ENCODE measurements at places on chromosomes 7 and 10. TPM values are rescaled to one million over a fixed set of nuclear protein-coding genes. Genes with fewer than 3 reads are reported as not detected.

TAS2R4 gene
- polyA plus RNA-seq, result 0.26 TPM

GRCh38 chr7:155477476-155477875 is 19.5 kb downstream of the EN2 start:
- no peak for DNase-seq

GRCh38 chr10:114879093-114879492 is 57.5 kb downstream of the FHIP2A start:
- DNase-seq, result no peak

DNA sequence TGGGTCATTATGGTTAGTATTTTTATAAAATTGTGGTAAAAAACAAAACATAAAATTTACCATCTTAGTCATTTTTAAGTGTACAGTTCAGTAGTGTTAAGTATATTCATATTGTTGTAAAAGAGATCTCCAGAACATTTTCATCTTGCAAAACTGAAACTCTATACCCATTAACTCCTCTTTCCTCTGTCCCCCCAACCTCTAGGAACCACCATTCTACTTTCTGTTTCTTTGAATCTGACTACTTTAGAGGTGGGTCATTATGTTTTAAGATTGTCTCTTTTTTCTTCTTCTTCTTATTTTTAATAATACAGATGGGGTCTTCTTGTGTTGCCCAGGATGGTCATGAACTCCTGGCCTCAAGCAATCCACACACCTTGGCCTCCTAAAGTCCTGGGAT is 84.1 kb downstream of the DOCK4 start:
- DNase-seq, result no peak

DNA sequence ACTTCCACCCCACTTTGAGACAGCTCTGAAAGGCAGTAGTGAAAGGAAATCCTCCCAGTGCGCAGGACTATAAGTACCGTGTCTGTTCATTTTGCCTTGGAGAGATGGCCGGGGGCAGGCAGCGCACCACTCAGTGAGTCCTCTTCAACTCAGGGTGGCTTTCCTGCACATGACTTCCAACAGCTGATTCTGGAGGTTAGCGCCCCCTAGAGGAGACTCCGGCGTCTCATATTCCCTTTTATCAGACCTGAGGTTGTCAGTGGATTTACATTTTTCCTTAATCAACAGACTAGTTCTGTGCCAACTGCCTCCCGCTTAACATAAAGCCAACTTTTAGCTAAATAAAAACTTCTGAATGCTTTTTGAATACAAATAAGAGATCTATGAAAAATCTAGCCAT is 101.0 kb downstream of the HERPUD2 start:
- no peak for DNase-seq

NUTM2E gene
- polyA plus RNA-seq, result 0.09 TPM

DNA sequence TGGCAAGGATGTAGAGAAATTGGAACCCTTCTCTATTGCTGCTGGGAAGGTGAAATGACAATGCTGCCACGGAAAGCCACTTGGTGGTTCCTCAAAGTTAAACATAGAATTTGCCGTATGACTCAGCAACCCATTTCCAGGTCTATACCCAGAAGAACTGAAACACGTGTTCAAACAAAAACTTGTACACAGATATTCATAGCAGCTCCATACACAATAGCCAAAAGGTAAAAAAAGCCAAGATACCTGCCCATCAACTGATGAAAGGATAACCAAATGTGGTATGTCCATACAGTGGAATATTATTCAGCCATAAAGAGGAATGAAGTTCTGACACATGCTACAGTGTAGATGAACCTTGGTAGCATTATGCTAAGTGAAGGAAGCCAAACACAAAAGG is 39.1 kb downstream of the LHPP start:
- DNase-seq, result no peak

- DNase-seq, result no peak
Observed at GRCh38 chr10:102595897-102596296, 48.4 kb upstream of the TRIM8 start.

DNA sequence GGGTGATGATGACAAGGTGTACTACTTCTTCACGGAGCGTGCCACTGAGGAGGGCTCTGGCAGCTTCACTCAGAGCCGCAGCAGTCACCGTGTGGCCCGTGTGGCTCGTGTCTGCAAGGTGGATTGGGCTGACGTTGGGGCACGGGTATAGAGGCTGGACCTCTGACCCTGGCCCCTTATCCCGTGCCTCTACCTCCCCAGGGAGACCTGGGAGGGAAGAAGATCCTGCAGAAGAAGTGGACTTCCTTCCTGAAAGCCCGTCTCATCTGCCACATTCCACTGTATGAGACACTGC is 8.4 kb downstream of the MRPL43 start:
- no peak for DNase-seq

GRM3 gene
- not detected for polyA plus RNA-seq

DNA sequence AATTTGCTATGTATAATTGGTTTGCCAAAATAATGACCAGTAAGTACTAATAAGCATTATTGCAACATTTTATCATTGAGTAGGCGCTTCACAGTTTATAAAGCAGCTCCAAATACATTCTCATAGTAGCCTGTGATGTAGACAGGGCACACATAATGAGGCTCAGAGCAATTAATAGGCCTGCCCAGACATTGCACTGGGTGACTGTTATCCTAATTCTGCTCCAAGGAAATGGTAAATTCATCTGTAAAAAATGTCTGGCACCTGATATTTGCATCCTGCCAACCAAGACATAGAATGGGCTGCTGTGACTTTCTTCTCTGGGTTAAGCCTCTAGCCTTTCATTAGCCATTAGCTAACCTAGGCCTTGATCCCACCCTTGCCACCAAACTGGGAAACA is 97.6 kb downstream of the SEM1 start:
- no peak for DNase-seq

GRCh38 chr7:140623980-140624379 is 16.6 kb downstream of the DENND2A start:
- DNase-seq, result no peak

DNA sequence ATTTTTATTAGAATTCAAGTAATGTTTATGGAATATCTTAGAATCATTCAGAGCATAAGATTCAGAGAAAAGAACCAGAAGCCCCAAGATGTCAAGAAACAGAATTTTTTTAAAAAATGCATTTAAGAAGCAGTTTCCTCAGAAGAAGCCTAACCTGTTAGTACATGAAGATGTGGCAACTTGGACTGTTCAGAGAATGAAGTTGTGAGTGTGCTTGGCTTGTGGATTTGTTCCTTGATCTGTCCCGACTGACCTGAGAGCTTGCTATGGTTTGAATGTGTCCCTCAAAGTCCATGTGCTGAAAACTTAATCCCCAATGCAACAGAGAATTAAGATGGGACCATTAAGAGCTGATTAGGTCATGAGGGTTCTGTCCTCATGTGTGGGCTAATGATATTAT is 13.8 kb upstream of the AFAP1L2 start:
- DNase-seq, result no peak

TMEM178B gene
- 0.01 TPM for polyA plus RNA-seq

DNA sequence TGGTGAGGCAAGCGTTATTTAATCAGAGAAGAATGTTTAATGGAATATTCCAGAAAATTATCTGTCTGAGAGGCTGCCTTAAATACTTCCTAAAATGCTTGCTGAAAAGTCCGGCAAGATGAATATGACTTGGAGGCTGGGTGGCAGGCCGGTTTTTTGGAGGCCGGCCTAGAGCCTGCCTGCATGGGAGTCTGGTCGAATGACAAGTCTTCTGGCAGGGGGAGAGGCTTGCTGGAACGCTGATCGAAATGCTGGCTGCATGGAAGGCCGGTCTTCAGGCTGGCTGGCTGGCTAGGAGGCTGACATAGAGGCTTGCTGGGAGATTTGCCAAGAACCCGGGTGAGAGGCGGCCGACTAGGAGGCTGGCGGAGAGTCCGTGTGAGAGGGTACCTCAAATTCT is 135.7 kb downstream of the OR13A1 start:
- no peak for DNase-seq

VWC2 gene
- not detected for polyA plus RNA-seq

DYNC1I1 gene
- 0.06 TPM for polyA plus RNA-seq

DNA sequence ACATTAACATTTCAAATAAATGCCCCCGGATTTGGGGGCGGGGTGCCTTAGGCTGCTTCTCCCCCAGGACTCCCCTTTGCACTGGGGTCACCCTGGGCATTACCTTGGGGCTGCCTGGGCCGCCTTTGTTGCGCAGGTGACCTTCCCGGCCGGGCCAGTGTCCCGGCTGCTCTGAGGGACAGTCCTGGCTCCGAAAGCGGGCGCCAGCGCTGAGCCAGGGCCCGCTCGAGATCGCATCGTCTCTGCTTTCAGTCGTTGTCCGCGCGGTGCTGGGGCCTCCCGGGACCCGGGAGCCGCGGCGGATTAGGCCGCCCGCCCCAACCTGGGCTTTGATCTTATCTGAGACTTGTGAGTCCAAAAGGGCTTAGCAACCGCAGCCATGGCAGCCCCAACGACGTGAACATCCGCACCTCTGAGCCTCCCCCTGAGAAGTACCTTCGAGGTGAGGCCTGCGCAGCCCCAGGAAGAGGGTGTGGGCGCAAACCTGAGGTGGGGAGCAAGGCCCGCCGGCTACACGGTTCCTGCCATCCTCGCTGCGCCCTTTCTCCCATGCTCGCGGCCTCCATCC is 14.8 kb upstream of the WAPL start:
- DNase-seq, result no peak
